AG09319 (cell line): ENCODE measurements at places on chromosomes 2 and 18.

- no peak for DNase-seq
Observed at GRCh38 chr2:31168291-31168690, 30.1 kb upstream of the GALNT14 start.

DNA sequence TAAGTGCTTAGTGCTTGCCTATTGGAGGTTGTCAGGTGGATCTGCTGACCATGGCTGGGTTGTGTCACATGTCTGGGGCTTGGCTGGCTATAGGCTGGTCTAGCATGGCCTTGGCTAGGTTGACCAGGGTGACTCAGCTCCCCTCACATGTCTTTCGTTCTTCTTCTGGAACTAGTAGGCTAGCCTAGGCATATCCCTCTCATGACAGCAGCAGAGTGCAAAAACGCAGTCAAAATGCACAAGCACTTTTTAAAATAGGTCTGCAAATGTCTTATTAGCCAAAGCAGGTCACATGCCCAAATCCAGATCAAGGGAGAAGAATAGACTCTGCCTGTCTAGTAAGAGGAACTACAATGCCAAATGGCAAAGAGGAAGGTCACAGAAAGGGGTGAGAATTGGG, 179.7 kb upstream of the ACVR2A start:
- no peak for DNase-seq

DNA sequence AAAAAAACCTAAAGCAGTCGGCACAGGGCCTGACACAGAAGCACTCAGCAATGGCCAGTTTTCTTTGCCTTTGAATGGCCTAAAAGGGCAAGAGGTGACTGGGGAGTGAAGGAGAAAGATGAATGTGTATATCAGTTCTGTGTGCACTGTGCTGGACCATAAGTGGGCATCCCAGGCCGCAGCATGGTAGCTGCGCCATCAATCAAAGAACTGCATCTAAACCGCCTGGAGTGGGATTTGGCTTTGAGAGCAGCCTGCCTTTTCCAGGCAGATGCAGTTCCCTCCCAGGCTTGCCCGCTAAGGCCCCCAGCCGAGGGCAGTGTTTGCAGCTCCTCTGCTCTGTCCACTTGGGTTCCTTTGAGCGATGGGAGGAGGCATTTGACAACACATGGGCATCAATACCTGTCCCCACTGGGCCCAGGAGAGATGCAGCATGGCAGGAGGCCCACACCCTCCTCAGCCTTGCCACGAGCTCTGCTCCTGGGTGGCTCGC, 144.1 kb downstream of the FAM210A start:
- no peak for DNase-seq

DNA sequence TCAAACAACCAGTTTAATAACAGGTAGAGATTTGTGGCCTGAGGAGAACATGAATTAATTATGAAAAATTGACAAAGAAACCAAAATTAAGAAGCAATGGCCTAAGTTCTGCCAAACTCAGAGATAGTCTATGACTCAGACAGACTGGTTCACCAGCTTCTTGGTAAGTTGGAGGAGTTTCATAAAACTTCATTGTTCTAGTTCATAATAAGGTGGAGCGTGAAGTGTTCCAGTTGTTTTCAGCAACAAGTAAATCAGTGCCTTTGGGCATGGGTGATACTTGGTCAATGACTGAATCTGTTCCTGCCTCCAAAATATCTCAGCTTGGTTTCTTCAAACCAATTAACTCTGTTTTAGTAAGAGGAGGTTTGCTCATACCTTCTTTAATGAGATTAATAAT, 40.0 kb downstream of the SLC40A1 start:
- DNase-seq: no peak

DNA sequence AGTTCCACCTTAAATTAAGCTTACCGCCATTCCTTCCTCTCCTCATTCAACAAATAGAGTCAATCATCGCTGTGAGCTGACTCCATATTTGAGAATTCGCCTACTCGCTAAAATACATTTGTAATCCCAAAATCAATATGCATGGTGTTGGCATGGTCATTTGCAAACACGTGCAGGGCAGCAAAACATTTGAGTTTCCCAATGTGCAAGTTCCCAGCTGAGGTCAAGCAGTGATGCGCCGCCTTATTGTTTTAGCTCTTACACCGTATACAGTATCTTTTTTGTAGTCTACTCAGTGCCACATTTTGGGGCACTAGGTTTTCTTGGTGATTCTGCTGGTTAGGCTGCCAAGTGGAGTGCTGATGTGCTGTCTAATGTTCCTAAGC, 73.3 kb upstream of the MGAT4A start:
- no peak for DNase-seq

DNA sequence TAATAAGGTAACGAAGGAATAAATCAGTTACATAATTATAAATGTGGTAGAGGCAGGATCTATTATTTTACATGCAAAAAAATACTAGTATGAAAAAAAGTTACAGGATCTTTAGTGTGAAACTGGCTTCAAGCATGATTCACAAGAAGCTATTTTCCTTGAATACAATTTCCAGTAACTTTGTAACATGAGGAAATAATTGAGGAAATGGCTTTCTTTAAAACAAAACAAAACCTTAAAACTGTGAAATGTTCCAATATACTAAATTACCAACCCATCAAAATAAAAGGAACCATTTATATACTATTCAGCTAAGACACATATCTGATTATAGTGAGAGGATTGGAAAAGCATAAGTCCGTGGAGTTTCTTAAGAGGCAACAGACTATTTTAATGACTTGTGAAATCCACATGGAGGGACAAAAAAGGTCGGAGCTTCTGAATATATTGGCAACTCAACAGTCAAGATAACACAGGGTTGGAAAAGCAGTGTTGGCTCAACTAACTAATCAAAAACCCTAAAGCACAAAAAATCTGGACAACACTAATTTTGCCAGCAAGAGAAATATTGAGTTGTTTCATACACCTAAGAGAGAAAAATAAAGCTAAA, 10.6 kb downstream of the IRS1 start:
- no peak for DNase-seq

GRCh38 chr2:82697231-82697630, 1761.8 kb downstream of the SUCLG1 start:
- DNase-seq: no peak

DNA sequence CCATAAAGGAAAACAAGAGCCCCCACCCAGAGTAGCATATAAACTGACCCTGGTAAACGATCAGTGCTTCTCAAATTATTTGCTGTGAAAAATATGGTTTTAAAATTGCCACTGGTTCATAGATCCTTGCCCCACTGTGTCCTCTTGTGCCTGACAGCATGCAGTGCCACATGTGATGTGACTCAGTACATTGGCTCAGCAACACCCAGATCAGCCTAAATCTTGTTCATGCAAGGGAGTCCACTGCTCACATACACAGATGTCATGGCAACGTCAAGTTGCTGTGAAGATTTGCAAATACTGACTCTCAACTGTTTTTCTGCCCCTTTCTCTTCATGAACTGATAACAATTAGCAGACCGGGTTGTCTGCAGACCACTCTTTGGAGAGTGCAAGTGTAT, 91.0 kb downstream of the TMEM182 start:
- no peak for DNase-seq
